ENCODE measurements at places on chromosomes 5 and 9.
A peak's percentile ranks its signal among the peaks of the same experiment; 100 is the strongest.

DNA sequence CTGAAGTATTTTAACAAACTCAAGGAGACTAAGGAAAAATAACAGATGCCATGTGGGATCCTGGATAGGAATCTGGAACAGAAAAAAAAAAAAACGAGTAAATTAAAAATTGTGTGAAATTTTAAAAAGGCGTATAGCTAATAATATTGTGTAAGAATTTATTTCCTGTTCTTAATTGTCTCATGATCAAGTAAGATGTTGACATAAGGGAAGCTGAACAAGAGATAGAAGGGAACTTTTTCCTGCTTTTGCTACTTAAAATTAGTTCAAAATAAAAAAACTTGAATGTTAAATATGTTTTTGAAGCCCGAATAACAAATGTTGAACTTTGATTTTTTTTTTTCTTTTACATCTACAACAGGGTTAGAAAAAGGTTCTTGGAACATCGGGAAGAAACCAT is 10.5 kb downstream of the SNAPC3 start:
- peak; percentile 41 for DNase-seq

DNA sequence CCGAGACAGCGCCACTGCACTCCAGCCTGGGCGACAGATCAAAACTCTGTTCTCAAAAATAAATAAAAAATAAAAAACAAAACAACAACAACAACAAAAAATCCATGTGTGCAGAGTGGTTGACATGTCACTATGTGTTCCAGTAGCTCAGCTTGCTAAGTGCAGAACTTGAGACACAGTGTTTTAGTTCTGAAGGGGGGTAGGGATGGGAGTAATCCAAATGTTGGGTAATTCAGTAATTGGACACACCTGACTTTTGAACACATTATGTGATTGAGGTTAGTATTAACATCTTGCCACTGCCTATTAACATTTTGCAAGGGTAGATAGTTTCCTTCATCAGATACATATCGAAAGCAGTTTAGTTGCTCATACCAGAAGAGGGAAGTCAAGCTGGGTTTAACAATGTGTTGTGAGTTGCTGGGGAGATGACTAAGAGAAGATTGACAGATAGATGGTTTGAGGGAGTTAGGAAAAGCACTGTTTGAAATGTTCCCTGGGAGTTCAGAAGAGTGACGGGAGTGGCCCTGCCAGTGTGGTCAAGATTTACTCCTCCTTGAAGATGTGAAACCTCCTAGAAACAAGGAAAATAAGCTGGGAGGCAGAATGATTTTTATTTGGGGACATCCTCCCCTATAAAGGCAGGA is 928 bp downstream of the HACD4 start:
- DNase-seq: peak; percentile 83

DNA sequence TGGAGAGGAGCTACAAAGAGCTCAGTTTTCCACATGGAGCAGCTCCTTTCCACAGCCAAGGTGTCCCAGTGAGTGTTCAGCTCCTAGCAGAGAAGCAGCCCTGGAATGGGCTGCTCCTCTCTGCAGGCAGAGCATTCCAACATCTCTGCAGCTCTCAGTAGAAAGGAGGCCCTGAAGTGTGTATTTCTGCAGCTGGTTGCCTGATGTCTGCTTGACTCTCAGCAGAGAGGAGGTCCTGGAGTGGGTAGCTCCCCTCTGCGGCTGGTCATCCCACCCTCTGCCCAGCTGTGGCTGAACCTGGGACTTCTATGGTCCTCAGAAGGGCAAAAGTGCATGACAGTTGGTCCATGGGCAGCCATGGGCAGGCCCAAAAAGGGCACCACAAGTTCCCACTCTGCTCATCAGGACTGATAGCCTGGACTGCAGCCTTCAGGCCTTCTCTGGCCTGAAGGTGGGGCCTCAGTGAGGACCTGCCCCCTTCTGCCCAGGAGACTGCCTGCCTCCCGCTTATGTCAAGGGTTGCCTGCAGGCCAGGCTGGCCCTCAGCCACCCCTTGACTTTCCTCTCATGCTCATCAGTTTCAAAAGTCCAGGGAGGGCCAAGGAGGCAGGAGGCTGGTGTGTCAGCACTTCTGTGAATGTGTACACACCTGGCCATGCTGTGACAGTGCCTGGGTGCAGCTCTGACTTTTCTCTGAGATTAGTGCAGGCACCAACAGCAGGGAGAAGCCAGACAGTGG is 605.9 kb upstream of the FAM174A start:
- no peak for DNase-seq

DNA sequence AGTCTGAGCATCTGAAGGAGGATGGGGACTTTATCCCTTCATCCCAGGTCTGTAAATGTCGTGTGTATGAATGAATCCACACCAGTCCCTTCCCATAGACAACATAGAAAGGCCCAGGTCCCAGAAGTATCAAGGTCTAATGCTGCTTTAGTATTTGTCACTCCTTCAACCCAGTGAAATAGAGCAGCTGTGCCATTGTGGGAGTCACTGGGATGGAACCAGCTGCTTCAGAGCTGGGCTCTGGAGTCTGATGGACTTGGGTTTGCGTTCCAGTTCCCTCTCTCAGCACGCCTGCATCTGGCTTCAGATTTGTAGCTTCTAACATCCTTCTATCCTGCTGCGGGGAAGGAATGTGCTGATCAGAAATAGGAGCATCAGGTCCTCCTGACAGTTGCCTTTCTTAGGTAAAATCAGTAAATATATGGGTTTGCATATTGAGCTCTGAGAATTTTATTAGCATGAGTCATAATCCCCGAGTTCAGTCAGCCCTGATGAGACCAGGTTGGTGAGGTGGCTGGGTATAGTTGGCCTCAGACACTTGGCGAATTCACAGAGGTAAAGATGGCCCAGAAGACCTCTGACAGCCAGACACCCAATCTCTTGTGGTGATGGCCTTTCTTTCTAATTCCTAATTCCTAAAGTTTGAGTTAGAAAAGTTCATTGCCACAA is 10.1 kb downstream of the ACO1 start:
- no peak for DNase-seq

DNA sequence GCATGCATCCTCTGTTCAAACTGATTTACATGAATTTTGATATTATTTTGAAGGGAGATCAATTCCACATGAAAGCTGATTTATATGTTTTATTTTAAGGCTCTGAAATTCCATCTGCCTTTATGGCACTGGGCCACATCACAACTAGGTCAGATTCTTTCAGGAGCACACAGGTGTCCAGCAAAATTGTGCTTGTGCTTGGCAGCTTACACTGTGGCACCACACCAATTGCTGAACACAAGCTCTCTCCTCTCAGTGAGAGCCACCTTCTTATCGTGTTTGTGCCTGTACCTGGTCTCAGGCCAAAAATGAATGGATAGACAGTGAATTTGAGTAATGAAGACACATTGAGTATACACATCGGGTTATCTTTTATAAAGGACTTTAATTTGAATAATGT is 200.4 kb downstream of the CDH10 start:
- DNase-seq: no peak

- DNase-seq: peak; percentile 18
Measured at GRCh38 chr9:125604196-125604595, 102.8 kb downstream of the MAPKAP1 start.

- no peak for DNase-seq
Measured at GRCh38 chr5:95909738-95910137, 51.9 kb downstream of the ELL2 start.

DNA sequence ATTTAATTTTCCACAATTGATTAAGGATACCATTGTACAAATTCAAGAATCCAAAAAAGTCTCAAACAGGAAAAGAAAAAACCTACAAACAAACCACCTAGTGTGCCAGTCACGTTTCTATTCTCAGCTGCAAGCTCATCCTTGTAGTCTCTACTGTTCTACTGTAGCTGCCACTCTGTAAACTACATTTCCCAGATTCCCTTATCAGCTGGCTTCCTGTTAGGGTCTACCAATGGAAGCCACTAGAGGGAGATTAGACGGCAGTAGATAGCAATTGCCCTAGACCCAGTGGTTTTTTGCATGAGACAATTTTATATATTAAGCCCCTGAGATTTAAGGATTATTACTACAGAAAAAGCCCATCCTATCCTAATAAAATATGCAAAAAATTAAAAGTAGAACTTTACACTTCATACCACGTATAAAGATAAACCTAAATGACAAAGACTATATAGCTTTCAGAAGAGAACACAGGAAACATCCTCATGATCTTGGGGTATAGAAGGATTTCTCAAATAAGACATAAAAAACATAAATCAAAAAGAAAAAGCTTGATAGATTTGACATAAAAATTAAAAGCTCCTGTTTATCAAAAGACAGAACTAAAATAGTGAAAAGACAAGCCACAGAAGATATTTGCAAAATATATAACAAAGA is 37.4 kb downstream of the P4HA2 start:
- DNase-seq: peak; percentile 91

DNA sequence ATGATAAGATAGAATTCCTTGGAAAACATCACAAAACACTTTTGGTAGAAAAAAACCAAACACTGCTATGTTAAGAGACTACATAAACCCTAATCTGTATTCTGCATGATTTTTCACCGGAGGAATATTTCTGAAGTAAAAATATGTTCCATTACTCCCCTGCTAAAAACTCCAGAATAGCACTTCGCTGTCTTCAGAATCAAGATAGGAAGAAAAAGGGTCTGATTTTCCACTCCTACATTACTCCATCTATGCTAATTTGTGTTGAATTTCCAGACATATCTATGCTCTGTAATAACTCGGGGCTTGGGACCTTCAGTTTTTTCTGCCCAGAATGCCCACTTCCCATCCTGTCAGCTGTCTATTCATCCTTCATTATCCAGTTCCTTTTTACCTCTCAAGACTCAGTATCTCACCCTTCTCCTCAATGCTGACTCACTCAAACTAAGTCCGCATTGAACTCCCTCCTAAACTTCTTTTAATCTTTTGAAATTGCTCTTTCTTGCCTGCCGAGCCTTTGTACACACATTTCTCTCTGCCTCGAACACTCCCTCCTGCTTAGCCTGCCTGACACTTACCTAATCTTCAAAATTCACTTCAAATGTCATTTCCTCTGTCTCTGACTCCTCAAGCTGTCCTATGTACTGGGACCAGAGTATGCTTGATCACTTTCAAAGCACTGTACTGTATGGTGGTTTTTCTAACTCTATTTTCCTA is 171.0 kb downstream of the ARRDC3 start:
- no peak for DNase-seq

DNA sequence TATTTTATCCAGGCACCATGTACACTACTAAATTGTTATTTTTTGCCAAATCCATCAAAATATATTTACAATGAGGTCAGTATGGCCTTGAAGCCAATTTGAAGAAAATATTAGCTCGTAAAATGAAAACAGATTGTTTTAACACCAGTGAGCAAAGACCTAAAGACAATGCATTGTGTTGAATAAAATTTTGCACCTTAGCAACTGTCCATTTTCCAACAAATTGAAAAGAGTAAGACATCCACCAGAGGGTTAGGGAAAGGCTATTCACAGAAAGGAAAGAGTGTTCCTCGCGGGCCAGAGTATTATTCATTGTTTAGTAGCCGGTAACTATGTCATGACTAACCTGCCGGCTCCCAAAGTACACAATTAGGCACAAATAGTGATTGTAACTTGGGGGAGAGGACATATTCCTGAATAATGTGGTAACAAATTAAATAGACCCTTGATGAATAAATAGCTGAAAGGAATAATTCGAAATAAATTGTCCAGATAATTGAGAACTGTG is 213.3 kb downstream of the DNAH5 start:
- no peak for DNase-seq

- peak; percentile 63 for DNase-seq
Measured at GRCh38 chr5:173736923-173737412, 120.5 kb upstream of the BOD1 start.

GRCh38 chr9:124761710-124762109 is 9.4 kb downstream of the NR6A1 start:
- no peak for DNase-seq

GRCh38 chr9:120855827-120856670 is 13.3 kb upstream of the PSMD5 start:
- DNase-seq: no peak

- peak; percentile 46 for DNase-seq
Measured at GRCh38 chr5:50853151-50853550, 186.7 kb downstream of the PARP8 start.

- no peak for DNase-seq
Measured at GRCh38 chr9:801399-802071, 40.0 kb upstream of the DMRT1 start.

GRCh38 chr5:137752905-137753690 is 1.1 kb downstream of the HNRNPA0 start:
- DNase-seq: peak; percentile 84

DNA sequence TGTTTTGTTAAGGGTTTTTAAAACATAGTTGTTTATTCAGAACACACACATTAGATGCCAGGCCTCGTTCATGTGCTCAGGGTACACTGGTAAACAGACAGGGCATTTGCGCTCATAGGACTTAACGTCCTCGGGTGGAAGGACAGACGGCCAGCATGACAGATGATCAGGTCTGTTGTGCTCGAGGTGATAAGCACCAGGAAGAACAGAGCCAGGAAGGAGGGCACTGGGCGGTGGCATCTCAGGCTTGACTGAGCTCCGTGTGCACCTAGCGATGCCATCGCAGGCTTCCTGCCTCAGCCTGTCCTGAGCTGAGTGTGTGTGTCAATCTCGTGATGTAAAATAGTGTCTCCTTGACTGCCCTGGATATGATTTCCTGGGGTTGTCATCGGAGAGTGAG is 96.5 kb downstream of the EHMT1 start:
- peak; percentile 36 for DNase-seq

DNA sequence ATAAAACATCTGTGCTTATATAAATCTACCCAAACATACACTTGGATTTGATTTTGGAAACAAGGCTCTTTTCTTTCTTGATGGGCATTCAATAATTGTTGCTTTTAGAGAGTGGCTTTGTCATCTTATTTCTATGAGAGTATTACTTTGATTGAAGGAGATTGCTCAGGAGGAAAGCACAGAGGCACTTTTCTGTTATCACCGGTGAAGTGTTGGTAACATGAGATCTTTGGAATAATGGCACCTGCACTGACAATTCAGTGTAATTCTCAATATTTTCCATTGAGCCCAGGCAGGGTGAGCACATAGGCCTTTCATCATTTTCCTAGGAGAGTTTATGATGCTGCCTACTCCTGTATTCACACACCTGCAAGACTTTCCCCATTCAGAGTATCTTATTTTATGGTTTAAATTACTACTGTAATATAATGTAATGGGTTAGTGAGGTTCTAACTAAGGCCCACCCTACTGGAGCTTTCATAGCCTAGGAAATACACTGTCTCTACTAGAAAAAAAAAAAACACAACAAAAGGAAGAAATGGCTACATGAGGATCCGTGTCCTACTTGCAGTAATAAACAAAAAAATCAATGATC is 244.3 kb downstream of the DENND1A start:
- no peak for DNase-seq

- DNase-seq: no peak
Measured at GRCh38 chr9:88028338-88028737, 54.0 kb upstream of the CDK20 start.

- peak; percentile 13 for DNase-seq
Measured at GRCh38 chr5:83156001-83156400, 78.7 kb downstream of the XRCC4 start.

DNA sequence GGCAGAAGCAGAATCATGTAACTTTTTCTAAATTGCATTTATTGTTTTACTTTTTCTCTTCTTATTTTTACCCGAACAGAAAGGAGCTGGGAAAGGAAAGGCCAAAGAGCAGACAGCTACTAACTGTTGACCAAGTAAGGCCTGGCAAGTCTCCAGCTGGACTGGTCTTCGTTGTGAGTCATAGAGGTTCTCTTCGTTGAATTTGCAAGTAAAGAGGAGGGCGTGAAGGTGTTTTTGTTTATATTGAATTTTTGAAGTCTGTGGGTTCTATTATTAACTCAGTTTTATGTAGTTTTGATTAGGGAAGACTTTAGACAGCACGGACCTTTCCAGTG is 416.5 kb upstream of the CCNH start:
- no peak for DNase-seq

Measured in hematopoietic multipotent progenitor cell treated with erythropoietin and hydrocortisone succinate and interleukin-3 and kit ligand, for 4 days (in vitro differentiated cells).